ENCODE measurements at places on chromosomes 12 and 14. TPM values are rescaled to one million over a fixed set of nuclear protein-coding genes. Genes with fewer than 3 reads are reported as not detected.

Gene CRIP1
- 0.90 TPM for total RNA-seq

Gene CPNE6
- not detected for total RNA-seq

Gene PPP2R5C
- total RNA-seq: 60.3 TPM

Gene GPR65
- total RNA-seq: 0.13 TPM

Gene FICD
- 4.5 TPM for total RNA-seq

Gene TEAD4
- 20.8 TPM for total RNA-seq

Gene AKAP6
- 0.25 TPM for total RNA-seq

Gene LYZ
- not detected for total RNA-seq

Gene DAO
- total RNA-seq: not detected

Gene ADAM21
- total RNA-seq: 0.26 TPM

Gene HSPB8
- total RNA-seq: 2.8 TPM

Gene PIK3C2G
- total RNA-seq: 1.6 TPM

Gene KIF21A
- 5.3 TPM for total RNA-seq

Gene ETFBKMT
- 2.7 TPM for total RNA-seq

Gene TOMM20L
- total RNA-seq: not detected

Gene OTUB2
- 0.64 TPM for total RNA-seq

Gene SETD1B
- 3.3 TPM for total RNA-seq

Gene MYH7
- total RNA-seq: not detected

Gene EAPP
- 37.7 TPM for total RNA-seq

Gene STAB2
- total RNA-seq: 71.1 TPM

Gene RAD9B
- 0.25 TPM for total RNA-seq

Gene RAD51AP1
- total RNA-seq: 14.1 TPM

Gene COX8C
- not detected for total RNA-seq

Gene LRRC10
- total RNA-seq: not detected

Measured in dermis microvascular lymphatic vessel endothelial cell (primary cell).